Transverse colon (tissue), 4 donors: ENCODE measurements at places on chromosomes 2 and 18.

DNA sequence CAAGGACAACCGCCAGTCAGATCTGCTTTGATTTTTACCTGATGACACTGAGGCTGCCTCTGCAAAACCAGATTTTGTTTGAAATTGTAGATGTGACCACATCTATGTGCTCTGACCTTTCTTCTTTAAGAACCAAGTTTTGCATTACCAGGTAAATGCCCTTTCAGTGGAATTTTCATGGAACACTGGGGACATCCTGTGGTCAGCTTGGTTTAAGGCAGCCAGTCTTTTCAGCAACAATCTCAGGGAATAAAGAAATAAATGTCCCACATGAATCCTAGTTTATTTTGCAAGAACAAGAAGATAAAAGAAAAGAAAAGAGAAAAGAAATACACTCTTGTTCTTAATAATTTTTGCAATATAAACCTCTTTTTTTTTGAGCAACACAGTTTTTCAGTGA is 90.6 kb downstream of the POU3F3 start:
- H3K27me3 ChIP-seq, result peaks cover 22% of the 10 kb centered on the region
- no peak for DNase-seq
- no peaks in the 10 kb centered on the region for H3K36me3 ChIP-seq

DNA sequence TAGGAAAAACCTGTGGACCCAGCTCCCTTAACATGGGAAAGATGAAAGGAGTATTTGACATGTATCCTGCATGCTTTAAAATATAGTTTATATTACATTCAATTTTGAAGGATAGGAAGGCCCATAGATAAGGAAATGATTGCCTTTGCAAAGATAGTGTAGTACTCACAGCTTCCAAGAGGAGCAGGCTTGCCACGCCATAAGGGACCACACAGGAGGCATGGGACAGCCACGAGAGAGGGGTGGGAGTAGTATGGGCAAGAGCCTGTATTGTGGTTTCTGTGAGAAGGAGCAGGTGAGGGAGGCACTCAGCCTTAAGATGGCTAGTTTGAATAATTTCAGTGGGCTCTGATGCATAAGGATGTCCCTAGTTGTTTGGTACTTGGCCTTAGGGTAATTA is 740.3 kb downstream of the SATB2 start:
- DNase-seq, result no peak
- no peaks in the 10 kb centered on the region for H3K4me1 ChIP-seq
- H3K27me3 ChIP-seq, result no peaks in the 10 kb centered on the region
- H3K27ac ChIP-seq, result no peak overlapping the region

DNA sequence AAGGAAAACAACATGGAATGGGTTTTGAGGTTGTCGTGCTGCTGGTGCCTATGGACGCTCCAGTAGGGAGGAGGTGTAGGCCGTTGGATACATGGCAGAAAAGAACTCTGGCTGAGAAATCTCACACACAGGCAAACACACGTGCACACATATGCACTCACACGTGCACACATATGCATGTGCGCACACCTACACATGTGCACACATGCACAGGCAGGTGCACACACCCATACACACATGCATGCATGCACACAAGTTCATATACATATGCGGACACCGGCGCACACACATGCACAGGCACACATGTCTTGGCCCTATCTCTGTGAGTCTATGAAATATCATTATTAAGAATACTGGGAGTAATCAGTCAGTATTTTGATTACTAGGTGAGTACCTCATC is 150.4 kb downstream of the LRRC30 start:
- no peaks in the 10 kb centered on the region for H3K4me1 ChIP-seq
- no peak overlapping the region for H3K4me3 ChIP-seq
- no peak overlapping the region for H3K27ac ChIP-seq
- no peaks in the 10 kb centered on the region for H3K27me3 ChIP-seq
- H3K36me3 ChIP-seq, result no peaks in the 10 kb centered on the region

- H3K36me3 ChIP-seq, result no peaks in the 10 kb centered on the region
- H3K4me3 ChIP-seq, result peak overlapping the region; percentile 61
- DNase-seq, result no peak
- H3K27ac ChIP-seq, result peak overlapping the region; percentile 94
- peaks cover 15% of the 10 kb centered on the region for H3K4me1 ChIP-seq
Measured at GRCh38 chr18:63318889-63319382, 633 bp downstream of the BCL2 start.
